ENCODE measurements at places on chromosomes 6 and 20.

- DNase-seq = no peak
Measured at GRCh38 chr20:34791289-34792020, 34.0 kb downstream of the NCOA6 start.

- no peak for DNase-seq
Measured at GRCh38 chr6:14742680-14743079, 503.2 kb upstream of the JARID2 start.

DNA sequence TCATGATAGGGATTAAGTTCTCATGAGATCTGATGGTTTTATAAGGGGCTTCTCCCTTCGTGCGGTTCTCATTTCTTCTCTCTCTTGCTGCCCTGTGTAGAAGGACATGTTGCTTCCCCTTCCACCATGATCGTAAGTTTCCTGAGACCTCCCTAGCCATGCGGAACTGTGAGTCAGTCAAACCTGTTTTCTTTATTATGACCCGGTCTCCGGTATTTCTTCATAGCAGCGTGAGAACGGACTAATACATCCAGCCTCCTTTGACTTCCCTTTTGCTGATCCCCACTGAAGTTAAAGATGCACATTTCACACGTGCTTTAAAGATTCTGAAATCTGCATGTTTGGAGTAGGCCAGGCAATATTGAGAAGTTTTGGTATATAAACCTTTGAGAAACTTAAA, 543.1 kb downstream of the PRKN start:
- DNase-seq = no peak

- no peak for DNase-seq
Measured at GRCh38 chr6:12363651-12364381, 73.7 kb downstream of the EDN1 start.

DNA sequence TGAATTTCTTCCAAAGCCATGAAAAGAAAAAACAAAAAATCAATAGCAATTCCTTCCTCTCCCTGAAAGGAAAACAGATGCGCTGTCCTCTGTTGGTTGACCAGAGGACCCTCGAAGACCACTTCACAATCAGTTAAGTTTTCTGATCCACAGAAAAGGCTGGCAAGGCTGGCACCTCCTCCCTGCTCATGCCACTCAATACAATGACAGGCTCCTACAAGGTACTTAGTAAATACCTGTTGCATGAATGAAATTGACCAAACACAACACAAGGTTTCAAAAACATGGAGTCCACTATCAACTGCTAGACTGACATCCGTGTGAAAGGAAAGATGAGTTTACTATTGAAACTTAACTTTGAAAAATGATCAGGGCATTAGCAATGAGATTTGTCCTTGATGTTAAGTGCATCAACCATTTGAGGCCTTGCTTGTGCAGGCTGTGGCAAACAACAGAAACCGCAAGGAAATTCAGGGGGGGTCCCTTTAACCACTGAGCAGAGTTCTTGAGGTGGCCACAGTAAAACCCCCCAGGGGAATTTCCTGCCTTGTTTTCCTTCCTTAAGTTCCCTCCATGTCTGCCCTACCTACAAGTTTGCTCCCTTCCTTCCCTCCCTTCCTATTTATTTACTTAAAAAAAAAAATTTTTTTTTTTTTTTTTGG, 27.9 kb upstream of the RTF2 start:
- DNase-seq = no peak

DNA sequence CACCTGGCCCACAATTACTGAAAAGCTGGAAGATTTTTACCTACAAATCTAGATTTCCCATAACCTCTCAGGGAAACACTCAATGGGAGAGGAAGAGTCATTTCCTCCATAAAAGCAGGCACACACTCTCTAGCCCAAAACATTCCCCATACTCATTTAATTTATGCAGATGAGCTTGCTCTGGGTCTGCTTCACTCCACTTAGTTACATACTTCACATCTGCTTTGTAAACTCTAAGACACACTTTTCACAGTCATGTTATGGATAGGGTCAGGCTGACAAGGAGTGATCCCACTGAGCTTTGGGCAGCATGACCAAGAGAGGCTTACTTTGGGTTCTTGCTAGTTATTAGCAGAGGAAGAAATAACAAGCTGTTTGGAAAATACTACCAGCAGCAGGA, 27.4 kb downstream of the TRPC4AP start:
- no peak for DNase-seq

GRCh38 chr20:10423735-10424134, 10.3 kb downstream of the MKKS start:
- no peak for DNase-seq

DNA sequence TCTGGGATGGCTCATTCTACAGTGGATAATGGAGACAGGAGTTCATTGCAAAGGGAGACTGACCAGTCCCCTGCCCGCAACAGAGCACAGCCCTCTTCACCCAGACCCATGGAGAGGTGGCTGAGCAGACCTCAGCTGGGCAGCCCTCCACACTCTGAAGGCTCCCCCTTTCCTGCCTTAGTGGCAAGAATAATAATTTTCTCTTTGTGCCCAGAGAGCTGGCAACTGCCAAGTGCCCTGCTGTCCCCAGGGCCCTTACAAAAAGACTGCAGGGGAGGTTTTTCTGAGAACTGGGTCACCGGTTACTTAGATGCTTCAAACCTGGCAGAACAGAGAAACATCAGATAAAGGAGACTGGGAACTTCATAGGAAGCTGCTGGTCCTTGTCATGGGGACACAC, 35.4 kb upstream of the ZNFX1 start:
- DNase-seq = no peak

GRCh38 chr6:118968416-118968815, 33.5 kb upstream of the MCM9 start:
- DNase-seq = no peak

- no peak for DNase-seq
Measured at GRCh38 chr6:139520321-139520768, 145.9 kb upstream of the CITED2 start.

DNA sequence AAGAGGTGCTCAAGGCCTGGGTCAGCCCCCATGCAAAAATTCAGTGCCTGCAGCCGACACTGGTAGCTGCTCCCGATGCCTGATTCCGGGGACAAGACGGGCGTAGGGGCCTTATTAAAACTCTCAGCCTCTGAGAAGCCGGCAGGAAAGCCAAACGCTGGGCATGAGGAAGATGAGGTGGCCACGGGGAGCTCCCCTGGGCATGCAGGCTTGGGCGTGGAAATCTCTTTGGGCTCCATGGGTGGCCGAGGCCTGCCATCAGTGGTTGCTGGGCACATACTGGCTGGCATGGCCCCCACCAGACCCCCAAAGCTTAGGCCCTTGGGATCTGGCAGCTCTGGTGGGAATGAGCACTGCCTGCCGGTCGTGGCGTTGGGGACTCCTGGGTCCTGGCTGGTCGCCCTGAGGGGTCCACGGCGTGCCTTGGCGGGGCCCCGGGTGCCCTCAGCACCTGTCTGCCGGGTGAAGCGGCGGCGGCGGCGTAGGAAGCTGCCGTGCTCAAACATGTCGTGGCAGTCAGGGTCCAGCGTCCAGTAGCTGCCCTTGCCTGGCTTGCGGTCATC, 586 bp downstream of the FOXS1 start:
- DNase-seq = no peak

- no peak for DNase-seq
Measured at GRCh38 chr6:132643547-132643946, 15.4 kb downstream of the TAAR1 start.

GRCh38 chr20:1294497-1294896, 28.4 kb downstream of the SNPH start:
- no peak for DNase-seq

GRCh38 chr6:145626857-145627256, 108.5 kb downstream of the EPM2A start:
- no peak for DNase-seq

DNA sequence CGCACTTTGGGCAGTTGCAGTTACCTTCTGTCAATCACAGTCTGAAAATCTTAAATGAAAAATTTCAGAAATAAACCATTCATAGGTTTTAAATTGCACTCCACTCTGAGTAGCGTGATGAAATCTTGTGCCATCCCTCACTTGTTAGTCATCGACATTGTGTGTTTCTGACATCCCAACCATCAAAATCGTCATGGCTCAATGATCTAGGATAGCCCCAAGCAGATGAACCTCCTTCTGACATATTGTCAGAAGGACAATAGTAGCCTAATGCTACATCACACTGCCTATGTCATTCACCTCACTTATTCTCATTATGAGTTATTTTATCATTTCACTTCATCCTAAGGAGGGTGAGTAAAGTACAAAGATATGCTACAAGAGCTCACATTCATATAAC, 284.8 kb downstream of the PTPRK start:
- DNase-seq = no peak

GRCh38 chr6:17831135-17831534, 124.4 kb upstream of the NUP153 start:
- no peak for DNase-seq

DNA sequence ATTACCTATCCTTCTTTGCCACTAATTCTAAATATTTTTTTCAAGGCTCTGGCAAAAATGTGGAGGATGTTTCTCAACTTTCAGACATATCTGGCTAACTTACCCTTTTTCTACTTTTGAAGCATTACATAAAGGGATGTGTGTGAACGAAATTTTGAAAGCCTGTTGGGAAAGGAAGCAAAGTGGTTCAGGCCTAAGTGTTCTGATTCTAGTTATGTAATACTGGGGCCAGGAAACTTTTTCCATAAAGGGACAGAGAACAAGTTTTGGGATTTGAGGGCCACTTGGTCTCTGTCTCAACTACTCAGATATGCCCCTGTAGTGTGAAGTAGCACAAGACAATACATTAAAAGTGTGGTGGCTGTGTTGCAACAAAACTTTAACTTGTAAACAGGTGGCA, 721.8 kb downstream of the PHF3 start:
- no peak for DNase-seq

DNA sequence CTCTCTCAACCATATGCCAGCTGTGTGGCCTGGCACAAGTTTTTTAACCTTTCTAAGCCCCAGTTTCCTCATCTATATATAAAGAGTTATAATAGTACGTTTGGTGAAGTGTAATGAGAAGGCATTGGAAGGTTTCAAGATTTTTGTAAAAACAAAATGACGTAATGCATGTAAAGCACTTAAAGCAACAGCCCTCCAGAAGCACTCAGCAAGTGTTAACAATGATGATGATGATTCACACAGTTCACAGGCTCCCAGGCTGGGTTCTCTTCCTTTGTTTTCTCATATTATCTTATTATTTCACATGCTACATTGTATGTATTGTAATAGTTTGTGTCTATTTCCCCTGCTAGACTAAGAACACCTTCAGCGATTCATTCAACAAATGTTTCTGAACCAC, 6.2 kb downstream of the CEP250 start:
- no peak for DNase-seq

DNA sequence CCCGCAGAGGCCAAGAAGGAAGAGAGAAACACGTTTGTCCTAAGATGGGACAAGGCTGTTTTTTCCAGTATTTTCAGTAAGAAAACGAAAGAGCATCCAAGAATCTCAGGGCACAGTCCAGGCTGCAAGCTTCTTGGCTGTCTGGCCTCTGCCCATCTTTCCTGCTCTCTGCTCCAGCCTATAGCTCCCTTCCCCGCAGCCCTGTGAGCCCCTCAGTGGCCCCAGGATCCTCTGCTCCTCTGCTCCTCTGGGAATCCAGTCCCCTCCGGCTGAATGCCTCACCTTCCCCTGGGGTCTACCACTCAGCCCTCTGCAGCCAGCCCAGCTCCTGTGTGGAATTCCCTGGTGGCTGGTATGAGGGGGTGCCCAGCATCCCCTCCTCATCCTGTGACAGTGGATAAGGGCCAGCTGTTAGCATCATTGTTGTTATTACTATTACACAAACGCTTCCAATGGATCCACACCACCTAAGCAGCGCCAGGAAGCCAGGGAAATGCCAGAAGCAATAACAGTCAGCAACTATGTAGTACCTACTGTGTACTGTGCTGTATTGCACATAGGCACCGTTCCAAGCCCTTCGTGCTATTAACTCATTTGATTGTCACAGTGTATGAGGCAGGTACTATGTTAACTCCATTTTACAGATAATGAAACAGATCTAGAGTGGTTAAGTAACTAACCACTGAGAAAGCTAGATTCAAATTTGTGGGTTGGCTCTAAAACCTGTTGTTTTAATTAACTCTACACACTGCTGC, 60.3 kb upstream of the PTPN1 start:
- DNase-seq = no peak

- no peak for DNase-seq
Measured at GRCh38 chr6:157300436-157300835, 22.9 kb downstream of the TMEM242 start.

DNA sequence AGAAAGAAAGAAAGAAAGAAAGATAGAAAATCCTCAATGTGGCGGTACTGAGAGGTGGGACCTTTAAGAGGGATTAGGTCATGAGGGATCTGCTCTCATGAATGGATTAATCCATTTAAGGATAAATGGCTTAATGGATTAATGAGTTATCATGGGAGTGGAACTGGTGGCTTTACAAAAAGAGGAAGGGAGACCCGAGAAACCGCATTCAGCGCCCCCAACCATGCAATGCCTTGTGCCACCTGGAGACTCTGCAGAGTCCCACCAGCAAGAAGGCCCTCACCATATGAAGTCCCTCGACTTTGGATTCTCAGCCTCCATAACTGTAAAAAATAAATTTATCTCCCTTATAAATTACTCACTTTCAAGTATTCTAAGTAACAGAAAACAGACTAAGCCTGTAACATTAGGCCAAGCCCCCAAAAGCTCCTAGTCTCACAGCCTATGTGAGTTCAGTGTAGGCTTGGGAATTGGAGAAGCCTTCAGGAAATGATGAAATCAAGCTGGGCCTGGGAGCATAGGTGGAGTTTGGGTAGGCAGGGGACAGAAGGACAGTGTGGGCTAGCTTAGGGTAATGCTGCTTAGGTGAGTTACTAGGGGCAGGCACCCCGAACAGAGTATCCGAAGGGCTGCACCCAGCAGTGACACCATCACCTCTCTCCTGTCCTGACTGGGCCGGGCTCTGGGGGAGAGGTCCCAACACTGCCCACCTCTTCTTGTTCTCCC, 36.2 kb upstream of the RNF24 start:
- DNase-seq = no peak
